ENCODE measurements at places on chromosomes 7 and 10.

- DNase-seq: no peak
Measured at GRCh38 chr10:117619707-117620405, 77.3 kb downstream of the EMX2 start.

- DNase-seq: no peak
Measured at GRCh38 chr10:126247446-126247975, 140.8 kb downstream of the ADAM12 start.

DNA sequence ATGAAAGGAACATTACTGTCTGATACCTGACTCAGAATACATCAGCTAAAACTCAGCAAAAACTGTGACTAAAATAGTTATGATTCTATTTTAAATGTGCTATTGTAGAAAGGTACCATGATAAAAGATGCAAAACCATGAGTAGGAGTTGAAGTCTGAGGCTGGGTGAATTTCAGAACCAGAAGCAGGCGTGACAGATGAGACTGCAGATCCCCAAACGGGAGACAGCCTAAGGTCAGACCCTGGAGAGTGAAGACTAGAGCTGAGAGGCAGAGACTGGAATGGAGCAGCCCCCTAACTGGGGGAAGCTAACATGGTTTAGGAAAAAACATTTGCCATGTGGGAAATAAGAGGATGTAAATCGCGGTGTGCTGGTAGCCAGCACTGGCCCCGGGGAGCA lies 275.8 kb downstream of the POM121L12 start:
- DNase-seq: no peak

GRCh38 chr10:20922033-20922432 lies 24.9 kb upstream of the NEBL start:
- no peak for DNase-seq

- no peak for DNase-seq
Measured at GRCh38 chr7:26489906-26490639, 198.4 kb downstream of the SNX10 start.

- DNase-seq: no peak
Measured at GRCh38 chr7:16169537-16169936, 251.8 kb downstream of the CRPPA start.

- no peak for DNase-seq
Measured at GRCh38 chr10:42872865-42873435, 90.4 kb downstream of the BMS1 start.

- no peak for DNase-seq
Measured at GRCh38 chr10:132847416-132847777, 61.5 kb upstream of the NKX6-2 start.

GRCh38 chr10:74047871-74048270 lies 50.0 kb downstream of the VCL start:
- no peak for DNase-seq

GRCh38 chr7:10855583-10855982 lies 118.1 kb upstream of the PHF14 start:
- no peak for DNase-seq

DNA sequence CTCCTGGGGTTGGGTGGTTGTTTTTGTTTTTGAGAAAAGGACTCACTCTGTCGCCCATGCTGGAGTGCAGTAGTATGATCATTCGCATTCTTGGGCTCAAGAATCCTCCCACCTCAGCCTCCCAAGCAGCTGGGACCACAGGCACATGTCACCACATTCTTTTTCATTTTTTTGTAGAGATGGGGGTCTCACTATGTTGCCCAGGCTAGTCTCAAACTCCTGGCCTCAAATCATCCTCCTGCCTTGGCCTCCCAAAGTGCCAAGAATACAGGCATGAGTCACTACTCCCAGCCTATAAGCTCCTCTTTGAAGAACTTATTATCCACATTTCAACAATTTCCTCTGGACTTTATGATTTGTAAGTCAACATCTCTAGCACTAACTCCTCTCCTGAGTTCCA lies 102.7 kb downstream of the KMT2C start:
- no peak for DNase-seq

DNA sequence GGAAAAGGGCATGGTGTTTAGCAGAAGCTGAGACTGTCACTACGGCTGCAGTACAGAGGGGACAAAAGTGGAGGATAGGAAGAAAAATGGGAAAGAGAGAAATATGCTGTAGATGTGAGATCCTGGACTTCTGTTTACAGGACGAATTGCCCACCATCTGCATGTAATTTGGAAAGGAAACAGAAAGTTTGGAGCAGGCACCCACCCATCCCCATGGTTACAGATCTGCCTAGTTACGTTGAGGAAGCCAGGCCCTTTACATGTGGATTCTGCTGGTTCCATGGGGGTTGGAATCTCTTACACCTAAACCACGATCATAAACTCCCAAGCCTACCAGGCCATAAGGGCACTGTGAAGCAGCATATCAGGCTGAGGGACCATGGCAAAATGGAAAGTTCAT lies 84.3 kb downstream of the WDFY4 start:
- DNase-seq: no peak

GRCh38 chr10:43094085-43094484 lies 17.2 kb downstream of the RET start:
- no peak for DNase-seq

All from GM23338 (cell line).